Right hindlimb (tissue), 1 donor: ENCODE measurements at places on chromosomes 7 and 10.

GRCh38 chr10:8235253-8236027 is 181.0 kb downstream of the GATA3 start:
- DNase-seq: no peak

- no peak for DNase-seq
Observed at GRCh38 chr10:93346108-93346507, 136.0 kb downstream of the MYOF start.

GRCh38 chr7:150755473-150756099 is 18.4 kb downstream of the GIMAP5 start:
- DNase-seq: no peak

GRCh38 chr10:70054902-70055301 is 2.3 kb downstream of the MACROH2A2 start:
- DNase-seq: no peak

GRCh38 chr10:87580016-87580415 is 75.3 kb downstream of the MINPP1 start:
- no peak for DNase-seq

DNA sequence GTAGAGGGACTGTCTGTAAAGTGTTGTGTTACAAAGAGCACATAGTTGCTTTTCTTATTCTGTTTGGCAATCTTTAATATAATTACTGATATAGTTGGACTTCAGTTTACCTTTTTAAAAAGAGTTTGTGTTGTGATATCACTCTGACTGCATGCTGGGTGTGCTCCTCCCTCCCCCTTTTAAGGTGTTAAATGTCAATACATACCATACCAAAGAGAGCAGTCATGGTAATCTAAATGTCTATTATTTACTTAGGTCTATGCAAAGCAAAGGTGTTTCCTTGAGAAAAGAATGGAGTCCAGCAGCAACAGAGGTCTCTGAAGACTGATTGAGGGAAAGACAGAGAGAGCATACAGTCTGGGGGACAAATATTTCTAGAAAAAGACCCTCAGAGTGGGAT is 275.1 kb upstream of the NRP1 start:
- no peak for DNase-seq

GRCh38 chr7:145156834-145157233 is 321.0 kb upstream of the TPK1 start:
- no peak for DNase-seq

- DNase-seq: no peak
Observed at GRCh38 chr10:61973169-61973568, 71.7 kb downstream of the ARID5B start.

- no peak for DNase-seq
Observed at GRCh38 chr7:73647725-73648592, 19.7 kb upstream of the VPS37D start.

DNA sequence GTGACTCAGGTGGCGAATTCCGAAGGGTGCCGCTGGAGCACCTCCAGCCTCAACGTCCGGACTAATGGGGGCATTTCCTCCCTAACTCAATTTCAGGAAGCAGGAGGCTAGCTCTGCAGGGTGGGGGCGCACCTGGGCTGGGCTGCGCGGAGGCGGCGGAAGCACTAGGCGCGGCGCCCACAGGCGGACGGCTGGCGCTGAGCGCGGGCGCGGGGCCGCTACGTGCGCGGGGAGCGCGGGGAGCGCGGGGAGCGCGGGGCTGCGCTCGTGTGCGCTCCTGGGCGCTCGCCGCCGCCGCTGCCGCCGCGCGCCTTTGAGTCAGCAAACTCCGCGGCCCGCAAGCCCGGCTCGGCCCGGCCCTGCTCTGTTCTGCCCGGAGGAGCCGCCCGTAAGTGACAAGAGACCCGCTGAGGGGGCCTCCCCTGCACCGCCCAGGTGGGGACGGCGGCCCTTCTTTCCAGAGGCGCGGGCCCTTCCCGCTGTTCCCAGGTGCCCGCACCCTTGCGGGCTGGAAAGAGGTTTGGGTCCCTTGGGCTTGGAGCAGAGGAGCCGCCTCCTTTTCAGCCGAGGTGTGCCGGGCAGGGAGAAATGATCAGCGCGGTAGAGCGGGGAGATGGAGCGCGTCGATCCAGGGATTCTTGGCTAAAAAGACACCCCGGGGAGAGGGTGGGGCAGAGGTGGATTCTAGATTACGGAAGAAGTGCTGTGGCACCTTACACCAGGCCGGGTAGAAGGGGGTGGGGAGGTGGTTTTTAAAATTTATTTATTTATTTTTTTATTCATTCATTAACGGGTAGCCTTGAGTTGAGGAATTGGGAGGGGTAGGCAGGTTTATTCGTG is at the start of gene SNX10:
Gene SNX10, plus strand, starts transcription at position 164 of the 840 bp plus-strand sequence. CDS start 54,581 bp downstream, outside the sequence.
- DNase-seq: peak; percentile 65

DNA sequence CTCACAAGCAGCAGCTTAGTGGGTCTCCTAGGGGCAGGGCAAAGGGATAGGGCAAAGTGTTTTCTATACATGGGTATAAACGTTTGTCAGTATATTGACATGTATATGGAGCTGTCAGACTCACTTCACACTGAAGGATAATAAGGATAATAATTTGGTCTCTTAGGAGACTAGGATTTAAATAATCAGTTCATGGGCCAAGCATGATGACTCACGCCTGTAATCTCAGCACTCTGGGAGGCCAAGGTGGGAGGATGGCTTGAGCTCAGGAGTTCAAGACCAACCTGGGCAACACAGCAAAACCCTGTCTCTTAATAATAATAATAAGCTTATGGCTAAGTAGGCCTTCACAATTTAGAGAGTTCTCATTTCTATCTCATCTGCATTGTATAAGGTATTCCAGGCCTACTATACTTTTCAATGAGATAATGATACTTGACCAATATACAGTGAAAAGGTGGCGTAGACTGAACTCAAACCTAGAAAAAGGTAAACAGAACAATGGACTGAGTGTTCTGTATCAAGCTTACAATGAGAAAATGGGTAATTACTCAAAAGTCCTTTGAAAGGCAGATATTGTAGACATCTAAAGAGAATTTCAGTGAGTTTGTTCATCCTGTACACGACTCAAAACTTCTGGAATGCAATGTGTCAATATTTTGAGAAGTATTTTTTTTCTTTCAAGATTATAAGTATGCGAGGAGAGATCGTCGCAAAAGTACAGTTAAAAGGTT is 7.0 kb downstream of the GSAP start:
- DNase-seq: no peak

DNA sequence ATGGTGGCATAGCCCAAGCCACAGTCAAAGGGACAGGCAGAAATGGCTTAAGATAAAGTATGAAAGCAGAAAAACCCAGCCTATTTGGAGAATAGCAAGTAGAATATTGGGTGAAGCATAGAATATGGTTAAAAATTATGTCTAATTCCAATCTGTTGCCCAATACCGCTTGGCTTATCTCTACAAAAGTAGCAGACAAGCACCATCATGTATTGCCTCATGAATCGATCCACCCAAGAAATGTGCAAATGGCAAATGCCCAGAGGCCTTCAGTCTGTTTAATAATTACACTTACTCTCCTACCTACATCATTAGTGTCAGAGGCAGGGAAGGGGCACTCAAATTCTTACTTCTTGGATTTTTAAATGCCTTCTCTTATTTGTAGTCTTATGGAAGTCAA is 130.9 kb upstream of the ADAM12 start:
- no peak for DNase-seq

DNA sequence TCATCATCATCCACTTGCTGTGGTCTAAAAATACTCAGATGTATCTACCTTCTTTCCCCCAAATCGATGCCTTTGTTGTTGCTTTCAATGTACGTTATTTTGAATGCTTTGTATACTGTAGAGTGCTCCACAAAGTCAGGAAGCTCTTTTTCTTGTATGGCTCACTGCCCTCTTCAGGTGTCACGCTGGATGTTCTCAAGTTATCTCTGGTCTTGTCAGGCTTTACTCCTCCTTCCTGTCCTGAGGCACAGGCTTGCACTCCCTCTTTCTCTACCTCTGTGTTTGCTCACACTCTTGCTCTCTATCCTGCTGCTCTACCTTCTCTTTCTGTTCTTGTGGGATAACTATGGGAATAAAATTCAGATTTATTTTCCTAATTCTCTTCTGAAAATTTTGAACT is 381.3 kb downstream of the NRG3 start:
- DNase-seq: no peak
